ENCODE measurements at places on chromosomes 2 and 18. TPM values are rescaled to one million over a fixed set of nuclear protein-coding genes. Genes with fewer than 3 reads are reported as not detected.

- no peak for DNase-seq
- peak overlapping the region; percentile 87 for H3K4me3 ChIP-seq
- no peaks in the 10 kb centered on the region for H3K27me3 ChIP-seq
- no peaks in the 10 kb centered on the region for H3K36me3 ChIP-seq
- H3K27ac ChIP-seq, result peak overlapping the region; percentile 94
- peaks cover 34% of the 10 kb centered on the region for H3K4me1 ChIP-seq
Observed at GRCh38 chr2:144522176-144522896, 2.4 kb upstream of the ZEB2 start.

GRCh38 chr2:37802899-37803379 lies 122.1 kb upstream of the RMDN2 start:
- DNase-seq, result no peak
- H3K36me3 ChIP-seq, result no peaks in the 10 kb centered on the region
- H3K27me3 ChIP-seq, result no peaks in the 10 kb centered on the region
- no peak overlapping the region for H3K4me3 ChIP-seq
- H3K27ac ChIP-seq, result peak overlapping the region; percentile 82

- no peak overlapping the region for H3K27ac ChIP-seq
- peaks cover 2% of the 10 kb centered on the region for H3K36me3 ChIP-seq
- no peak for DNase-seq
- H3K4me1 ChIP-seq, result no peaks in the 10 kb centered on the region
- H3K27me3 ChIP-seq, result peaks cover 12% of the 10 kb centered on the region
- H3K4me3 ChIP-seq, result no peak overlapping the region
Observed at GRCh38 chr18:50218432-50219197, 23.7 kb upstream of the MYO5B start.

The CIDEA gene
- not detected for total RNA-seq

The CPSF3 gene
- total RNA-seq, result 28.8 TPM

The HADHA gene
- 114 TPM for total RNA-seq

- no peaks in the 10 kb centered on the region for H3K27me3 ChIP-seq
- H3K4me3 ChIP-seq, result no peak overlapping the region
- no peak overlapping the region for H3K27ac ChIP-seq
- peaks cover 21% of the 10 kb centered on the region for H3K4me1 ChIP-seq
- peaks cover 7% of the 10 kb centered on the region for H3K36me3 ChIP-seq
Observed at GRCh38 chr2:172674034-172674967, 61.3 kb upstream of the RAPGEF4 start.

The TOGARAM2 gene
- total RNA-seq, result not detected

- H3K4me3 ChIP-seq, result no peak overlapping the region
- H3K4me1 ChIP-seq, result peaks cover 39% of the 10 kb centered on the region
- H3K27me3 ChIP-seq, result peaks cover 3% of the 10 kb centered on the region
- DNase-seq, result peak; percentile 36
Observed at GRCh38 chr18:9413576-9413975, 61.7 kb upstream of the RALBP1 start.

- H3K27ac ChIP-seq, result no peak overlapping the region
- DNase-seq, result peak; percentile 83
- H3K27me3 ChIP-seq, result no peaks in the 10 kb centered on the region
- no peaks in the 10 kb centered on the region for H3K36me3 ChIP-seq
- H3K4me1 ChIP-seq, result peaks cover 13% of the 10 kb centered on the region
Observed at GRCh38 chr2:239464166-239465016, 63.6 kb upstream of the HDAC4 start.

DNA sequence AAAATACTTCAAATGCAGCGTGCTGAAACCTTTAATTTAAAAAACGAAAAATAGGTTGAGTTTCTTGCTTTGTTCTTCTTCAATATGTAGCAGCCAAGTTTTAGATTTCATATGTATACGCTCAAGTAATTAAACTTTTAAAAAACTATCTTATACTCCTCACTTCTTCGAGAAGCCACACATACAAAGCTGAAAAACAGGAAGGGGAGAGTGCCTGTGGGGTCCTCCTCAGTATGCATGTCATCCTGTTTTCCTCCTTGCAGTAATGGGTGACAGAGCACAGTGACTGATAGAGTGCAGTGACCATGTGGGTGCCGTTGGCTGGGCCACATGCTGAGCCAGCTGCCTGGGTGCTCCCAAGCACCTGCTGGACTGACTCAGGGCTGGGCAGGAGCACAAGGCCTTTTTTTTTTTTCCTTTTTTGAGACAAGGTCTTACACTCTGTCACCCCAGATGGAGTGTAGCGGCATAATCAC lies 33.3 kb downstream of the UXS1 start:
- no peak for DNase-seq
- H3K27me3 ChIP-seq, result no peaks in the 10 kb centered on the region
- H3K36me3 ChIP-seq, result peaks cover 13% of the 10 kb centered on the region
- no peak overlapping the region for H3K27ac ChIP-seq
- no peak overlapping the region for H3K4me3 ChIP-seq

- no peak overlapping the region for H3K4me3 ChIP-seq
- no peaks in the 10 kb centered on the region for H3K36me3 ChIP-seq
- peaks cover 24% of the 10 kb centered on the region for H3K27me3 ChIP-seq
- no peak overlapping the region for H3K27ac ChIP-seq
Observed at GRCh38 chr2:112181571-112182290, 43.5 kb downstream of the FBLN7 start.

The EPB41L3 gene
- 15.6 TPM for total RNA-seq

DNA sequence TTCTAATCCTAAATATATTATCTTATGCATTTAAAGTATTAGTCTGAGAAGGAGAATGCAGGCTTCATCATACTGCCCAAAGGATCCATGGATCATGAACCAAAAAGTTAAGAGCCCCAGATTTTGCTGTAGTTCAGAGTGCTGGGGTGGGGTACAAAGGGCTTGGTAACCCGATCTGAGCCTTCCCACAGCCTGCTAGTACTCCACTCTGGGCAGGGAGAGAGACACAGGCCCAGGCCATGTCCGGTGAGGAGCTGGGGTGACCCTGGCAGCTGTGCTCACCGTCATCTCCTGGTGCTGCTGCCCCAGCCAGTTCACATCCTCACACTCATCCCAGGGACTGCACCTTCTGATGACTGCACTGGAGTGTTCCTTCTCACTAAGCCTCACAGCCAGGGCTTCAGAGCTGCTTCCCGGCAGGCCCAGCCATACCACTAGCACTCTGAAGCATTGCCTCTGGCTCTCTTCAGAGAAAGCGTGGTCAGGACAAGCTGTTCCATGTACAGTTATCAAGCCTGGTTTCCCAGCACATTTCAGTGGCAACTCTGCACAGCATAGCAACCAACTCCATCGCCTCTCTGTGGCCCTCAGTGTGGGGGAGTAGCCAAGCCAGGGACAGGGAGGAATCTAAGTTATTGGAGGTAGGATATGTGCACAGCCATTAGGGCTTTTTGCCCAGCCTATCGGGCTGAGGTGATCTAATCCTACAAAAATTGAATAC lies 189.0 kb upstream of the CTAGE1 start:
- no peaks in the 10 kb centered on the region for H3K4me1 ChIP-seq
- H3K27me3 ChIP-seq, result peaks cover 19% of the 10 kb centered on the region
- H3K36me3 ChIP-seq, result no peaks in the 10 kb centered on the region
- no peak overlapping the region for H3K4me3 ChIP-seq

GRCh38 chr2:127418300-127419111 lies at the start of gene PROC:
TSS of gene PROC (plus strand) at chr2:127418427. CDS start at chr2:127419943, 1,516 bp downstream.
- peaks cover 45% of the 10 kb centered on the region for H3K4me1 ChIP-seq
- H3K36me3 ChIP-seq, result no peaks in the 10 kb centered on the region
- DNase-seq, result no peak
- no peak within 1 kb of the TSS for H3K4me3 ChIP-seq
- no peak within 1 kb of the TSS for H3K27ac ChIP-seq
- peaks cover 6% of the 10 kb centered on the region for H3K27me3 ChIP-seq

The GCG gene
- total RNA-seq, result not detected

- DNase-seq, result no peak
- peaks cover 2% of the 10 kb centered on the region for H3K36me3 ChIP-seq
- peak overlapping the region; percentile 74 for H3K27ac ChIP-seq
- no peaks in the 10 kb centered on the region for H3K27me3 ChIP-seq
Observed at GRCh38 chr18:56890632-56891031, 239.5 kb downstream of the WDR7 start.
